Cardiac septum (tissue), 1 donor: ENCODE measurements at places on chromosomes 7 and 10.

DNA sequence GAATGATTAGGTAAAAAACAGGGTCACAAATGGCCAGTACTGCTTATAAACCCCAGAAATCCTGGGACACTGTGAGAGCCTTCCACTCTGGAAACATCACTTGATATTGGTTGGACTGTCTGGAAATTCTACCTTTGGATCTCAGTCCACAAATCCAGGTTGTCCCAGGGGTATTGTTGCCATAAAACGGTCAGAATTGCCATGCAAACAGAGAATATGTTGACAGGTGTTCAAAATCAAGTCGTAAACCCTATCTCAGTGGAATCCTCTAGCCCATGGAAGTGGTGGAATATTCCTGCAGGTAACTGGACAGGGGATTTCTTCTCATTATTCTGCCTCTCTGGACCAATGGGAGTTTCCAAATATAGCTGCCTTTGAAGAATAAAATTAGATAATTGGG is 31.2 kb upstream of the KCTD7 start:
- no peak for DNase-seq

DNA sequence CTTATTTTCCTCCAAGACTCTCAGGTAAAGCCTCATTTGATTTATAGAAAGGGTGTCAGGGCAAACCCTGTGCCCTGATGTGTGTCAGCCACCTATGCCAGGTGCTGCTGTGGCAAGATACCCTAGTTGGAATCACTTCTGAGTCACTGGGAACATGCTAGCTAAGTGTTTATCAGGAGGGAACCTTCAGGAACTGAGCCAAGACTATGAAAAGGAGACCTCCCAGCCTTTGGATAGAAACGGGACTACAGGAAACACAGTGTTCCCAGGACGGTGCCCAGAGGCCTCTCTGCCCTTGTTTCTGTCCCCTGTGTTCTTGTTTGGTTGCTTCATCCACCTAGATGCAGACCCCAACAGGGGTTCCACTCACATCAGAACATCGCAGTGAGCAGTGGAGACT is 28.5 kb downstream of the CNNM1 start:
- DNase-seq: no peak

- DNase-seq: no peak
Observed at GRCh38 chr7:147279514-147279913, 1162.9 kb downstream of the CNTNAP2 start.

GRCh38 chr7:142012825-142013511 is 17.3 kb downstream of the MGAM start:
- no peak for DNase-seq

DNA sequence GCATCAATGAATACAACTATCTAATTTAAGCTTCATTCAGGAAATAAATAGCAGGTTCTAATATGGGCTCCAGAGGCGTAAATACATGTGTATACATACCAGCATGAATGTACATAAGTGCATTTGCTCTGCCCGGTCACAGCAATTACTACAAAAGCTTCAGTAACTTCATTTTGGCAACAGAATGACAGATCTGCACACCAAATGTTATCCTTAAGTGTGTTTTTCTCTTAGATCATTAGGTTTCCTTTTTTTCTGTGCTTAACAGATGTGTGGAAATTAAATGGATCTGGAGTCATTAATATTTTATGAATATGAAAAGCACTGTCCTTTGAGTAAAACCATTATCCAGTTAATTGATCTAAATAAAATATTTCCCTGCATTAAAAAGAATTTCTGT is 159.0 kb upstream of the MEOX2 start:
- no peak for DNase-seq

DNA sequence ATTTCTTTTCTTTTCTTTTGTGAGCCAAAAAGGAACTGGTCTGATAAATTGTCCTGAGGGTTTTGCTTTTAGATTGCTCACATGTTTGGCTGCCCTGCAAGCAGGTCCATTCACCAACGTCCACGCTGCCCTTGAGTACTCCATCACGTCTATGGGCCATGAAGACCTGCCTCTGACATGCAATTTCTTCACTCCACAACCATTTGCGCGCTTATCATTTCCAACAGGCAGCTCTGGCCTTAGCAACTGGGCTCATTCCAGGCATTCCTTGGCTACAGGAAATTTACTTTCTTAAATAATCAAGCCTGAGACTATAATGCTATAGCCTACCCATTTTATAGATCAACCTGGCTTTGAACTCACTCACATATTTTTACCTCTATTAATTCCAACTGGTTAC is 408.3 kb upstream of the C7orf33 start:
- no peak for DNase-seq

DNA sequence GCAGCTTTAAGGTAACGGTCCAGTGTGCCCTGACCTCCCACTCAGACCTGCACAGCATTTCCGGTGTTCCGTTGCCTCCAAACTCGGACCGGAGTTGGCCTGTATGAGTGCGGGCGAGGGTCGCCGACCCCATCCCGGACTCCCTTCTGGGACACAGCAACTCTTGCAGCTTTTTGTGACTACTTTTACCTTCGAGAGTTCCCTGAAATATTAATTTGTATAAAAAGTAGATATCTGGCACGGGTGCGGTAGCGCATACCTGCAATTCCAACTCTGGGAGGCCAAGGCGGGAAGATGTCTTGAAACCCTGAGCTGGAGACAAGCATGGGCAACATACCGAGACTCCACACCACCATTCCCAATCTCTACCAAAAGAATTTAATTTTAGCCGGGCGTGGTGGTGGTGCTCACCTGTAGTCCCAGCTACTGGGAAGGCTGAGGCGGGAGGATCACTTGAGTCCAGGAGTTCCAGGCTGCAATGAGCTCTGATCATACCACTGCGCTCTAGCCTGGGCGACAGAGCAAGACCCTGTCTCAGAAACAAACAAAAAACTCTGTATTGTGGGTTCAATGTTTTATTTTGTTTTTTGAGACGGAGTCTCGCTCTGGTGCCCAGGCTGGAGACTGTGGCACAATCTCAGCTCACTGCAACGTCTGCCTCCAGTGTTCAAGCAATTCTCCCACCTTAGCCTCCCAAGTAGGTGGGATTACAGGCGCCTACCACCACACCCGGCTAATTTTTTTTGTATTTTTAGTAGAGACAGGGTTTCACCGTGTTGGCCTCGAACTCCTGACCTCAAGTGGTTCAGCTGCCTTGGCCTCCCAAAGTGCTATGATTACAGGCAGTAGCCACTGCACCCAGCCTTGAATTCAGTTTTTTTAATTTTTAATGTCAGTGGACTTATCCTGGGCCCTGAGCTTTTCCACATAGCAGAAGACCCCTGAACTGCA is 1.1 kb upstream of the PPP1R35 start:
- DNase-seq: no peak
